ENCODE measurements at places on chromosomes 12 and 14.

DNA sequence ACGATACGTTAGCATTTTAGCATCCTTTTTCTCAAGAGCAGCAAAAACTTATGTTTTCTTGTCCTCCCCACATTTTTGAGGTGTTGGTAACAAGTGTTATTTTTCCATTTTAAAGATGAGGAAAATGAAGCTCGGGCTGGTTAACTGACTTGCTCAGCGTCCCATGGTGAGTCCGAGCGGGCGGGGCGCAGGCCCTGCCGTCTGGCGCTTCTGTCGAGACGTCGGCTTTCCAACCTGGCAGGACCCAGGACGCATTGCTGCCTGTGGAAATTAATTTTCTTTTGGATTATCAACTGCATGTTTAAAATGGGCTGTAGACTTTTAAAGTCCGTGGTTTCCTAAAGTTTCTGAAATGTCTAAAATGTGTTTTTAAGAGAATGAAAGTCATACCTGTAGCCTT, 30.4 kb downstream of the XRCC3 start:
- DNase-seq: no peak

GRCh38 chr14:65321370-65321875, 91.1 kb upstream of the FUT8 start:
- no peak for DNase-seq

DNA sequence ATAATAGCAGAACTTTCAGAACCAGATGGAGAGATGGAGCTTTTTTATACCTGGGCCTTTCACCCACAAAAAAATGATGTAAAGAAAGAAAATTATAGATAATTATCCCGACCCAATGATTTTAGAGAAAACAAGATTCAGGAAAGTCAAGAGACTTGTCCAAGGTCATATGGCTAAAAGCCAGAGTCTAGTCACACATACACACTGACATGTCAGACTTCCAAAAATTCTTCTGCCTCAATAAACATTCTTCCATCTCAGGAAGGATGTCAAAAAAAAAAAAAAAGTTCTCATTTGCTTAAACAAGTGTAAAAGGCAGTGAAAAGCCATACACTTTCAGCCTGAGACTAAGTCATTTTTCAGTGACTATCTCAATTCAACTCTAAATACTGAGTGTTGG, 116.0 kb downstream of the PRICKLE1 start:
- no peak for DNase-seq

DNA sequence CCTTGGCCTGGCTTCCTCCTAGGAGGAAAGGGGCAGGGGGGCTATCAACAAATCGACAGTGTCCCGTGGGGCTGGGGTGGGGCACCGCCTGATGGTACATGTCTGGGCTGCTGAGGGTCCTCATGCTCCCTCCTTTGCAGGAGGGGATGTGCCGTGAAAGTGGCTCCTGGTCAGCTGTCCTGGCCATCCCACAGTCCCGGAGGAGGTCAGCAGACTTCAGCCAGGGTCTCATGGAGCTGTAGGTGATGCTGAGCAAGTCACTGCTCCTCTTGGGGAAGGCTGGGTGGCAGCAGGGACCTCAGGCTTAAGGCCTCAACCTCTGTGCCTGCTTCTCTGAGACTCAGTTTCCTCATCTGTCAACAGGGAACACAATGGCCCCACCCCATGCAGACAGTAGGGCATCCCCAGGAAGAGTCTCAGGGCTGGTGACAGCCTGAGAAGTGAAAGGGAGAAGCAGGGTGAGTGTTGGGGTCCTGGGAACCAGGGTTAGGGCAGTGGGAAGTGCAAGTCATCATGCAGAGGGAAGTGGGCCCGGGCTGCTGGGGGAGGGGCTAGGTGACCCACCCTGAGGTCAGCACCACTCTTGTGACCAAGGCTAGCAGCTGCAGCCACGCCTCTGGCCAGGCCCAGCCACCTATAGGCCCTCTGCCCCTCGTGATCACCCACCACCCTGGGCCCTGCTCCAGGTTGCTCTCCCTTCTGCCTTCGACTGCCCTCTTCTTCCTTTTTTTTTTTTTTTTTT, 4.4 kb upstream of the TNFAIP2 start:
- no peak for DNase-seq

GRCh38 chr14:62126879-62127478, 364.8 kb downstream of the SNAPC1 start:
- DNase-seq: peak; percentile 40

DNA sequence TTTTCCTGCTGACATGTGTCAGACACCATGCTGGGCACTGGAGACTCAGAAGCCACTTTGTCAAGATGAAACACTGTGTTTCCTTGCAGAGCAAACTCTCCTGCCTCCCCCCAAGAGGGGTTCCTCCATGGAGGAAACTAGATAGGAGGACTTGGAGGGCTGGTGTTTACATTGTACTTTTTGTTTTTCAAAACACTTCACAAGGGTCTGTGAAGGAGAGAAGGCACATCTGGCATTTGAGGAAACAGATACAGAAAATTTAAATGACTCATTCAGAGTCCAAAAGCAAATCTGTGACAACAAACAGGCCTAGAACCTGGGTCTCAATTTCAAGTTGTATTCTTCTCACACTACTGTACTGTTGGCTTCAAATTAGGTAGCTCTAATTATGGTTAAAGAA, 6.7 kb upstream of the CDKL1 start:
- no peak for DNase-seq

DNA sequence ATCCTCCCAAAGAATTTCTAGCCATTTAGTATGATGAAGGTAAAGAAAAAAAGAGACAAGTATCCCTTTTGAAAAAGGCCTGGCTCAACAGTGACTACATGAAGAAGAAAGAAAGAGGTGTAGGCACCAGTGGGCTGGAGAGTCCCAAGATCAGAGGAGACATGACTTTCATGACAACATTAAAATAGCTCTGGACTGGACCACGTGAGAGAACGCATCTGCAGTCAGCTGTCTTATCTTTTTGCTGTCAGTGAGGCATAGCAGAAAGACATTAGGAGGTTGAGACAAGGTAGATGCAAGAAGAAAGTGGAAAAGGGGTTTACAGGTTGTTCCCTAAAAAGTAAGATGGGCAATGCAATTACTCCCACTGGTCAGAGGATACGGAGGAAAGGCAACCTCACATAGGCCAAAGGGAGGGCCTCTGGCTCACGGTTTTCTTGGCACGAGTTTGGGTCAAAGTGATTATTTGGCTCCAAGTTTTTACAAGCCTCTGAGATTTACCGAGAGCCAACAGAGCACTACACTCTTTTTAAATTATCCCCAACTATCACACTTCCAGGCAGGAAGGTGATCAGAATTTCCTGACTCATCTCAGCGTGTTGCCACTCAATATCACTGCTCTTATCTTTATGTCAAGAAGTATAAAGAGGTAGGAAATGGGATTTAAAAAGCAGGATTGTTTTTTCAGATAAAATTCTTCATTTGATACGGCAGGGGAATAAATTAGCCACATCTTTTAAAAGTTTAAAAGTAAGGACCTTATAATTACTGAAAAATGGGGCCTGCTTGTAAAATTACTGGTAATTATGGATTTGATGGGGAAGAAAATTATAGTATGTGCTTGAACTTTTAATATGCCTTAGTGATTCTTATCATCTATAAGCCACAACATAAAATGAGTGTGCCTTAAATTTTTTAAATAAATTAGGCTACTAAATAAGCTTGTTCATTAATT, 29.2 kb downstream of the TMTC1 start:
- no peak for DNase-seq

Measured in NCI-H2107 (cell line).